Fibroblast of skin of left quadriceps (primary cell): ENCODE measurements at places on chromosomes 3 and 15.

GRCh38 chr15:25188051-25188450, 233.3 kb downstream of the SNRPN start:
- no peak for DNase-seq

DNA sequence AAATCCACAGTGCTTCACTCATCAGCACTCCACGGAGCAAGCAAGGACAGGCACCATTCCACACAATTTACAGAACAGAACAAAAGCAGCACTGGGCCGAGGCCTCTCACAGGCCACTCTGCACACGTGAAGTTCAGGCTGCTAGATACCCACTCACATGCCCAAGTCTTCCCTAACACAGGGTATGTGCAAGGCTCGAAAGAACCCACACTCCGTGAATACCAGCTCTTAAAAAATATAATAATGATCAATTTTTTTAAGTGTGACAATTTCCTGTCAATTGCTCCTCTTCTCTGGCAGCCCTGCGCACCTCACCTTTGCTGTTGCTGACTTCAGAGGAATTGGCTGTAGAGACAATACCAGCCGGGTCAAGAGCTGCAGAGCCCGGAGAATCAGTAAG, 19.0 kb downstream of the XPC start:
- no peak for DNase-seq

GRCh38 chr3:115766587-115767482, 143.5 kb downstream of the GAP43 start:
- DNase-seq = peak; percentile 15

DNA sequence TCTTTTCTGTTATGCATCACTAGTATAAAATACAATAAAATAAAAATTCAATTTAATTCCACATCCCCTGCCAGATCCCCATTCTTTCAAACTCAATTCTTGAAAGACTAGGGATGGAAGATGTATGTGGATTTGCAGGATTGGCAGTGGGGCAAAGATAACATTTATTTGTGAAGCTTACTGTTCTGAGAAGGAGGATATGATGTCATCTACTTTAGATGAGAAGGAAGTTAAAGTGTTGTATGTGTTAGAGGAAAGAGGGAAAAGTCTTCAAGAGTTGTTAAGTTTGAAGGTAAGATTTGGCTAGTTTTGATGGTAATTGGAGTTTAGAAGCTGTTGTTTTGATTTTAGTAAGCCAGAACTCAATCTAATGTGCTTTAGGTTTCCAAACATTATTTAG, 845.1 kb upstream of the NR2F2 start:
- no peak for DNase-seq

- DNase-seq = no peak
These were observed 71.7 kb downstream of the TTC23 start for GRCh38 chr15:99177679-99178078.

DNA sequence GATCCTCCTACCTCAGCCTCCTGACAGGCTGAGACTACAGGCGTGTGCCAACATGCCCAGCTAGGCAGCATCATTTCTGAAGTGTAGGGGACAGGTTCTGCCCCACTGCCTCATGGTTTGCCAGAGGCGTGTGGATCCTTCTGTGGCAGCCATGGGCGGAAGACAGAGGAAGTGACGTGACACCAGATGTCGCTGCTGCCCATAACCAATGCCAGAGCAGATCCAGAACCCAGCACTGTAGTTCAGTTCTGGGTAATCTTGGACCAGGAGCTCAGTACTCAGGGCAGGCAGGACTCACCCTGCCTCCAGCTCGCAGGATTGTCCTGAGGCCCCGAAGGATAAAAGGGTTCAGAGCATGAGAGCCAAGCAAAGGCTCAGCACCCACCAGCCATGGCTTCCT, 8.2 kb downstream of the RBPMS2 start:
- DNase-seq = no peak

- peak; percentile 14 for DNase-seq
These were observed 48.9 kb downstream of the NIPA2 start for GRCh38 chr15:22887157-22887951.

GRCh38 chr3:177689869-177690268, 492.6 kb upstream of the TBL1XR1 start:
- no peak for DNase-seq

DNA sequence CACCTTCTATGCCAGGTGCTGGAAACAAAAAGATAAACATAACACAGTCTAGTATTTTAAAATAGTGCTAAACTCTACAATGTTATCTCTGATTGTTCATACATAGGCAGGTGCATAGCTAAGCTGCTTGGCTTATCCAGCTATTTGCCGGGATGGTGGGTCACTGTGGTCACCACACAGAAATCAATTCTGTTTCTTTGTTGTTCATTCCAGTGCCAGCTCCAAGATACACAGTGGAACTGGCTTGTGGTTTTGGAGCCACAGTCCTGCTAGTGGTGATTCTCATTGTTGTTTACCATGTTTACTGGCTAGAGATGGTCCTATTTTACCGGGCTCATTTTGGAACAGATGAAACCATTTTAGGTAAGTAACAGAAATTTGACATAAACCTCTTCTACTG, 130.2 kb downstream of the IL1RAP start:
- no peak for DNase-seq

DNA sequence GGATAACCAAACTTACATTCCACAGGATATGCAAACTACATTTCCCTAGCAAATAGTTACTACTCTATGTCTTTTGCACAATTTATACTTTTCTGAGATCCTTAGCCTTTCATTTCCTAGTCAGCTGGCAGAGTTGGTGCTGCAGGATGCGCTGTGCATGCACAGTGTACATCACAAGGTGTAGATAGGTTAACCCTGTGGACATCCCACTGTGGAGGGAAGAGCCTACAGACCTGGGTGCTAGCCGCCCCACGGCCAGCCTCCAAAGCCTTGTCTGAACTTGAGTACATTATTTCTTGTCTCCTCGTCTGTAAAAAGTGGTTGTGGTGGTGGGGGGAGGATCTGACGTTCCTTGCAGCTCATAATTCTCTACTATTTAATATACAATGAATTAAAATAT, 3.5 kb downstream of the TNFSF10 start:
- no peak for DNase-seq

- DNase-seq = no peak
These were observed 34.9 kb downstream of the MAGEF1 start for GRCh38 chr3:184676927-184677326.

- no peak for DNase-seq
These were observed 51.6 kb downstream of the LINGO1 start for GRCh38 chr15:77580996-77581682.

- DNase-seq = no peak
These were observed 622.7 kb upstream of the GBE1 start for GRCh38 chr3:82384181-82384580.

DNA sequence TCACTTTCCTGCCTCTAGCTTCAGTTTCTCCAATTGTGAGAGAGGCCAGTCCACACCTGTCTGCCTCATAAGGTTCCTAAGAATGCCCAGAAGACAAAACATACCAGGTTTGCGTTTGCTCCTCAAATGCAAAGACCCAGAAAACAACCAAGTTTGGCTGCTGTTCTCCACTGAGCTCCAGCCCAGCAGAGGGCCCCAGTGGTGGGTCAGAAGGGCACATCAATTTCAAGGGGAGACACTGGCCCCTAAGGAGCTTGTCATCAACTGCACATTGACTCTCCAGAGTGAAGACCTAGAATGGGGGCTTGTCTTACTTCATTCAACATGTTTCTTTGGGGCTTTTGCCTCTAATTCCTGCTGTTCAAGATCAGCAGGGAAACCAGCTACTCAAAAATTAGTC, 127.9 kb upstream of the SLC6A11 start:
- DNase-seq = no peak

GRCh38 chr3:37604336-37604833, 257.3 kb upstream of the CTDSPL start:
- no peak for DNase-seq

DNA sequence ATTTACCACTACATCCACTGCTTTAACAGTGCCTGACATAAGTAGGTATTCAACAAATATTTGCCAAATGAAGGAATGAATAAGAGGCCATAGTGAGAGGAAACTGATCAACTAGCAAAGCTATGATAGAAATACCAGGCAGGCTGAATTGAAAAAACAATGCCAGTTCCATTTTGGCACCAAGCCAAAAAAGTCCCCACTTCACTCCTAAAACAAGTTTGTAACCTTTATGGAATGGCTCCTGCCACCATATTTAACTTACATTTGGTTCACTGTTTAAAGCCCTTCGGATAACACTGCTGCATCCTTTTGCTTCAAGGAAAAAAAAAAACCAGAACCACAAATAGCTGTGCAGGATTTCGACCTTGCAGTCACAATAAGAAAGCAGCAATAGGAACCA, 166.1 kb downstream of the FRMD5 start:
- no peak for DNase-seq

- DNase-seq = no peak
These were observed 17.7 kb downstream of the GOLGA8S start for GRCh38 chr15:23372284-23372683.

DNA sequence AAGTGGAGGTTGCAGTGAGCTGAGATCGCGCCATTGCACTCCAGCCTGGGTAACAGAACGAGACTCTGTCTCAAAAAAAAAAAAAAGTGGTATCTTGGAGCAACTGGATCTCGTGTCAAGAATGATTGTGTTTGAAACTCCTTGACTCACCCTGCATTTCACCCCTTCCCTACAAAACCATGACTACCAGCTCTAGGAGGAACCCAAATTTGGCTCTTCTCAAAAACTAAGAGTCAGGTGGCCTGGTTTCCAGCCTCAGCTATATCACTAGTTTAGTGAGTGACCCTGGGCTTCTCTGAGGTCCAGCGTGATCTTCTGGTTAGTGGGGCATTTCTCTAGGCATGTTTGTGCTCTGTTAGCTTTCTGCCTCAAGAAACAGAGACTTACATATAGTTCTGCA, 222.1 kb downstream of the FAM43A start:
- no peak for DNase-seq

DNA sequence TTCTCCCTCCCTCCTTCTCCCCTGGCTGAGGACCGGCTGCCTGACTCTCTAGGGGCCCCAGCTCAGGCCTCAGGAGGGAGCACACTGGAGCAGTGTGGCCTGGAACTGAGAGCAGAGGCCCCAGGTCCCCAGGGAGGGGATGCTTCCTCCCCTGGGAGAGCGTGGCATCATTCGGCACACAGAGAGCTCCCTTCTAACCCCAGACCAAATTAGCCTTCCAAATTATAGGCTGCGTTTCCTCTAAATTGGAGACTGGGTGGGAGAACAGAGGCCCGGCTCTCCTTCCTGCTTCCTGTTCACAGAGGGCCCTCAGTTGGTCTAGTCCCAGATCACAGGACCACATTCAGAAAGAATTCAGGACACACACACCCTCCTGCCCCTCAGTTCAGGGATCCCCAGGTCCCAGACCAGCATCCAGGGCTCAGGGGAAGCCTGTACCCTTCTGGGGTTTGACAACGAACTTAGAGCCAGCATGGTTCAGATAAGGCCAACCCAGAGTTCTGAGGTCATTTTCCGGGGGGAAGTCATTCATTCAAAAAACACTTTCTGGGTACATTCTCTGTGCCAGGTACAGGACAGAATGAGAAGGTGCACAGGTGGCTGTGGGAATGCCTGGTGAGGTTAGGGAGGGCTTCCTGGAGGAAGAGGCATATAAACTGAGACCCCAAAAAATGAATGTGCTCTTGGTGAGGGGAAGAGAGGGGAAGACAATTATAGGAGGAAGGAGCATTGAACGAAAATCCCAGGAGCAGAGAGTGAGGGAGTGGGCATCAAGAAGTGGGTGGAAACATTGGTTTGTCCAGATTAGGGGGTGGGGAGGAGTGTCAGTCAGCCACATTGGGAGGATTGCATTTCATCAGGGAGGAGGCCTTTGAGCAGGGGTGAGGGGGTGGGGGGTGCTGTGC, 28.4 kb upstream of the RPL29 start:
- no peak for DNase-seq

GRCh38 chr3:187950671-187951070, 203.3 kb upstream of the LPP start:
- DNase-seq = no peak

DNA sequence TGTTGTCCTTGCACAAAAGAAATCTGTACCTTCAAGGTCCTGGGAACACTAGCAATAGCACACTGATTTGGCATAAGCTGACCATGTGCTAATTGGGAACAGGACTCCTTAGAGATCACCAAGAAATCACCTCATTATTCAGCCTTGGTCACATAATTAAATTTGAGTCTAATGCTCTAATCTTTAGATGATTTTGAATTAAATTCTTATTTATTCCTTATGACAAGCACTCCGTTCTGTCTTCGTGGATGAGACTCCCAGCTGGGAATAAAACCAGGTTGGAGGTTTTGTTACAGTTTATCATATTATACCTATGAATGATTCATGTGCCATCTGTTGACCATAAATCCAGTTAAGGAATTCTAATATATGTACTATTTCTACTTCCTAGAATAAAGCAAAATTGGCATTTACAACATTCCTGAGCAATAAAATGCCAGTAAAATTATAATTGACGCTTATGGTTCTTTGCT, 162.2 kb downstream of the MYRIP start:
- no peak for DNase-seq

DNA sequence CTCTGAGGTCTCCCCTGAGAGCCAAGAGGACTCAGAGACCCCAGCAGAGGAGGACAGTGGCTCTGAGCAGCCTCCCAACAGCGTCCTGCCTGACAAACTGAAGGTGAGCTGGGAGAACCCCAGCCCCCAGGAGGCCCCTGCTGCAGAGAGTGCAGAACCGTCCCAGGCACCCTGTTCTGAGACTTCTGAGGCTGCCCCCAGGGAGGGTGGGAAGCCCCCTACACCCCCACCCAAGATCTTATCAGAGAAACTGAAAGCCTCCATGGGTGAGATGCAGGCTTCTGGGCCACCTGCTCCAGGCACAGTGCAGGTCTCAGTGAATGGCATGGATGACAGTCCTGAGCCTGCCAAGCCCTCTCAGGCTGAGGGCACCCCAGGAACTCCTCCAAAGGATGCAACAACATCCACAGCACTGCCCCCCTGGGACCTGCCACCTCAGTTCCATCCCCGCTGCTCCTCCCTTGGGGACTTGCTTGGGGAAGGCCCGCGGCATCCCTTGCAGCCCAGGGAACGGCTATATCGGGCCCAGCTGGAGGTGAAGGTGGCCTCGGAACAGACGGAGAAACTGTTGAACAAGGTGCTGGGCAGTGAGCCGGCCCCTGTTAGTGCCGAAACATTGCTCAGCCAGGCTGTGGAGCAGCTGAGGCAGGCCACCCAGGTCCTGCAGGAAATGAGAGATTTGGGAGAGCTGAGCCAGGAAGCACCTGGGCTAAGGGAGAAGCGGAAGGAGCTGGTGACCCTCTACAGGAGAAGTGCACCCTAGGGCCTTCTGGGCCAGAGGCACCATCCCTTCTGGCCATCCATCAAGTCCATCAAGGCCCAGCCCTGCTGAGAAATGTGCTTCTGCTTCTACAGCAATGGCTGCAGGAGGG, 23.6 kb downstream of the PLEKHO2 start:
- no peak for DNase-seq
